ENCODE measurements at places on chromosomes 6 and 20.

- peak; percentile 30 for ATAC-seq
Measured at GRCh38 chr6:48099713-48100587, 11.0 kb downstream of the PTCHD4 start.

DNA sequence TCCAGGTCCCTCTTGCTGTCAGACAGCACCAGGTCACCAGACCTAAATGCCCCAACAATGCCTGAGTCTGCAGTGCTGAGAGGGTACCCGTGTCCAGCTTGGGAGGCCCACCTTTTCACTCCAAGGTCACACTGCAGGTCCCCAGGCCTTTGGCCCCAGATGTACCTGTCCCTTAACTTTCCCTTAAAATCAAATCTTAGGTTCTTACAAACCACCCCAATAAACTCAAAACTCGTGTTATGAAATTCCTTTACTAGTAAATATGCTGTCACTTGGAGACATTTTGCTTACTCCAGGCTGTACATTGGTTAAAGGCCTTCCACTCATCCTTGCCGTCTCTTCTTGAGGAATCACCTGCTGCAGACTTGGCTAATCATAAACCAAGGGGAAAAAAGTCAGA, 165.7 kb upstream of the RREB1 start:
- ATAC-seq = no peak

DNA sequence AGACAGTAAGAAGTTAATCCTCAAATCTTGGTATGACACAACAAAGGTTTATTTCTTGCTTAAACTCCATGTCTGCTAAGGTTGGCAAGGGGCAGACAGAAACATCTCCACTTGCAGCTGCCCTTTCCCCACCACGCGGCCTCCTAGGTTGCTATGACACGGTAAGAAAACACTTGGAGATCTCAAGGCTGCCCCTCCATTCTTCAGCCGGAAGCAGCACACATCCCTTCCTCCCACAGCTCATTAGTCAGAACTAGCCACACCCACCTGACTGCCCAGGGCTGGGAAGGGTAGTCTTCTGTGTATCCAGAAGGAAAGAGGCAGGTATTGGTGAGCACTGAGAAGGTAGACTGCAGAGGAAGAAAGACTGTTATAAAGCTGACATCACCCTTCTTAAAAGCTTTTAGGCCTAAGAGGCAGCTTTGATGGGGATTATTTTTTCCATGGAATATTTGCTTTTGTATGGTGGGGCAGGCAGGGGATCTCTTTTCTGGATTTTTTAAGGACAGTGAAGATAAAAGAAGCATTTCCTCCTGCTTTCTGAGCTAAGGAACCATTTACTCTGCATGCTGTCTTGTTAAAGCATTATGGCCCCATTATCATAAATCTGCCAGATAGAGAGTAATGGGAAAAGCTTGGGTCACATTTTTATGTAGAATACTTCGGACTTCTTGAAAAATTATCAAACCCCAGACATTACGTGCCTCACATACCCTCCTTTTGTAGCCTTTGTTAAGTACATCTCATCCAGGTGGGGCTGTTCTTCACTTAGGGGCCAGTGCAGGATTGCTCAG, 41.6 kb downstream of the MRAP2 start:
- no peak for ATAC-seq

- no peak for ATAC-seq
Measured at GRCh38 chr20:60727425-60727824, 524.6 kb upstream of the CDH4 start.

DNA sequence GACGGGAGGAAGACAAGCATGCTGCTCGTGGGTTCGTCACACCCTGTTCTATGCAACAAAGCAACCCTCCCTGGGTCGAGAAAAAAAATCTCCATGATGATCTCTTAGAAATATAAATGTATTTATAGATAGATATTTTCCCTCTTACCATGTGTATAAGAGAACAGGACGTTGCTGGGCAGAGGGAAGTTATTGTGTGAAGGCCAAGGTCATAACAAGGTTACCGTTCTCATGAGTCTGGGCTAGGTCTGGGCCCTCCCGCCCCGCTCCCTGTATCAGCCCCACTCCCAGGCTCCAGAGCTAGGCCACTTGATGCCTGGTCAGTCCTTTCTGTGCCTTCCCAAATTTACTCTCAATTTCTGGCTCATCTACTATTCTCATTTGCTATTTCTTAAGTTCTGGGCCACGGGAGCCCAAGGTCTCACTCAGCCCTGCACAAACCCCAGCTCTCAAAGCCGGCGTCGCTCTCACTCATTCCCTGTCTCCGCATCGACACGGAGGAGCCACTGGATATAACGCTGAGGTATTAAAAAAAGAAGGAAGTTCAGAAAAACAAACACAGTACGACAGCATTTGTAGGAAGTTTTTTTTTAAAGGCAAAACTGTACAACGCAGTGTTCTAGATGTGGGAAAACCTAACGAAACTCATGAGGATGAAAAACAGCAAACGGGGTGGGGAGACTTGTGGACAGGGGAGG, 96.8 kb downstream of the PSMG4 start:
- no peak for ATAC-seq

GRCh38 chr6:12968290-12968689, 251.7 kb downstream of the PHACTR1 start:
- ATAC-seq = no peak

GRCh38 chr6:14178083-14178445, 60.5 kb downstream of the CD83 start:
- no peak for ATAC-seq

GRCh38 chr20:38957235-38957876, 4.8 kb upstream of the DHX35 start:
- ATAC-seq = no peak

- ATAC-seq = no peak
Measured at GRCh38 chr20:13274275-13274861, 53.3 kb downstream of the ISM1 start.

GRCh38 chr6:2765166-2765895, at the start of gene WRNIP1:
Gene WRNIP1 (plus strand): TSS chr6:2765393. CDS start chr6:2765623, 230 bp downstream.
- ATAC-seq = peak; percentile 92

- no peak for ATAC-seq
Measured at GRCh38 chr20:1979106-1979778, 14.6 kb downstream of the PDYN start.
